ENCODE measurements at places on chromosomes 4 and X.
A peak's percentile ranks its signal among the peaks of the same experiment; 100 is the strongest.

DNA sequence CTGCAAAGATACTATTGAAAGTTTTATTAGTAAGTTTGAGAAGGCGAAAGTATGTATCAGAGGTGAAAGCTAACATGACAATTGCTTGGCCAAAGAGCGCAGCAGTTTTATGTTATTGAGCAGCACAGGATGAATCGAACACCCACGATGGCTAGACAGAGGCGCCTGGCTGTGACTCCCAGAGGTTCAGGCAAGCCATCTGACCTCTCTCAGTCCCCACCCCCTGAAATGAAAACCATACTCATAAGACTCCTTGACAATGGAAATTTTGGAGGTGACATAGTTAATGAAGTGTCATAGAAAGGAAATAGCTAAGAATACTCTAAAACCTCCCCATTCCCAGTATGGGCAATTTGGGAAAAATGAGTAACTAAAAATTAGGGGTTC lies 70.6 kb downstream of the MGST2 start:
- peaks cover 3% of the 10 kb centered on the region for H3K36me3 ChIP-seq
- peak overlapping the region; percentile 95 for H3K27ac ChIP-seq
- peaks cover 52% of the 10 kb centered on the region for H3K4me1 ChIP-seq
- H3K27me3 ChIP-seq: peaks cover 9% of the 10 kb centered on the region

DNA sequence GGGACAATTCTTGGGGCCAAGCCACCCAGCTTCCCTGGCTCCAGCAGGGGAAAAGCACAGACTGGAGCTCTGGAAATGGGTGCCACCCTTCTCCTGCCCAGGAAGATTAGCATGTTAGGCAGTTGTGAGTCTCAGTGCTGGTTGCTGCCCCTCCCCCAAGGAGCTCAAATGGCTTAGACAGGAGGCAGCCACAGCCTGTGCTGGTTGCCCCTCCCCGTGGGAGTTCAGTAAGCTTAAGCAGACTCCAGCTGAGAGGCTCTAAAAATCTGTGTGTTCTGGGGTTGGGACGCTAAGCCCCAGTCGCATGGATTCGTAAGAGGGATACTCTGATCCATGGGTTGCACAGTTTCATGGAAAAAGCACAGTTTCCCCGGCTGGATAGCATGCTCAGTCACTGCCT lies 92.7 kb upstream of the NDST3 start:
- H3K27me3 ChIP-seq: peaks cover 5% of the 10 kb centered on the region
- H3K27ac ChIP-seq: no peak overlapping the region
- peaks cover 5% of the 10 kb centered on the region for H3K36me3 ChIP-seq
- DNase-seq: no peak
- no peak overlapping the region for H3K4me3 ChIP-seq
- H3K4me1 ChIP-seq: no peaks in the 10 kb centered on the region

DNA sequence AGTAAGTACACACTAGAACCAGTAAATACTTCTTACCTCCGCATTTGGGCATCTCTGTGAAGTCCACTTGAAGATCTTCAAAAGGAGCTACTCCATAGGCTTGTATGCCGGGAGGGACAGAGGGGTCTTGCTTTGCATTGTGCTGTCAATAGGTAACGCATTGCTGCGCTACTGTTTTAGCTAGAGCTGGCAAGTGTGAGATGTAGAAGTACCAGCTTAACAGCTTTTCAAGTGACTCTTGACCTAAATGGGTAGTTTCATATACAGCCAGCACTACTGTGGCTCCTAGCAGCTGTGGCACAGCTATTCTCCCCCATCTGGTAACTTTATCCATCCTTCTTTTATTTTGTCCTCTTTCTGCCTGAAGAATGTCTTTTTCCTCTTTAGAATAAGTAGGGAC lies 205.3 kb upstream of the KLF8 start:
- no peaks in the 10 kb centered on the region for H3K4me1 ChIP-seq
- no peak overlapping the region for H3K4me3 ChIP-seq
- no peak overlapping the region for H3K27ac ChIP-seq
- H3K36me3 ChIP-seq: peaks cover 4% of the 10 kb centered on the region
- DNase-seq: no peak

GRCh38 chr4:126182786-126183185 lies 868.0 kb downstream of the FAT4 start:
- H3K4me3 ChIP-seq: no peak overlapping the region
- H3K4me1 ChIP-seq: no peaks in the 10 kb centered on the region
- no peaks in the 10 kb centered on the region for H3K27me3 ChIP-seq
- DNase-seq: no peak
- no peaks in the 10 kb centered on the region for H3K36me3 ChIP-seq

DNA sequence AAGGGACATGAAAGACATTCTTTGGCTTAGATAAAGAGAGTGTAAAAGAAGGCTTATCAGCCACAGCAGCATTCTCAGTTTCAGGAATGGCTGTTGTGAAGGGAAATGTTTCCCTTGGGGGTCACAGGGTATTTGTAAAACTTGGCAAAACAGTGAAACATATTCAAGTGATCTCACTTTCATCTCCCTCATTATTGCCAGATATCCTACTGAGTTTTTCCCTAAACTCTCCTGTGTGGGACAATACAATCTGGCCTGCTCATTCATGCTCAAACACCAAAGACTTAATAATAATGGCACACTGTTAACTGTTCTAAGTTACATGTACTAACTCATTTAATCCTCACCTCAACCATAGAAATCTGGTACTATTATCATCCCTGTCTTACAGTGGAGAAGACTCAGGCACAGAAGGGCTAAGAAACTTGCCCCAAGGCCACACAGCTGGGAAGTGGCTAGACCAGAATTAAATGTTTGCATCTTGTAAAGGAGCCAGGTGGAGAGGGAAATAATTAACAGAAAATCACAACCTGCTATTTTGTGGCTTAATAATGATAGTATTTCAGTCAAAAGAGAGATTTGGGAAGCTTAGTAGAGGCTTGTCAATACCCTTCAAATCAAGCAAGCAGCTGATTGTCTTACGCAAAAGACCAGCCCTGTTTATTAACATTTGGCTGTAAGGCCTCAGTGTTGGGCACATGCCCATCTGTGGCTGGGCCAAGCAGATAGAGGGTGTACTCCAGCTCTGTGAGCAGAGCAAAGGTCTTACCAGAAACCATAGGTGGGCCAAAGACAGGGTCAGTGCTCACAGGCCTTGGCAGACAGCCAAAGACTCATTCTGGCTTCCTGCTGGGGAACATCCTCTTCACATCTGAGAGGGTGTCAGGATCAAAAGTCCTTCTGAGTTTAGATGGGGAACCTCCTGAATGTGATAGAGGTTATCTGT lies 17.3 kb downstream of the SMPX start:
- no peak for DNase-seq
- H3K4me3 ChIP-seq: no peak overlapping the region
- H3K27ac ChIP-seq: no peak overlapping the region
- no peaks in the 10 kb centered on the region for H3K36me3 ChIP-seq

GRCh38 chrX:139204898-139205667 lies 325.5 kb upstream of the F9 start:
- H3K36me3 ChIP-seq: no peaks in the 10 kb centered on the region
- peak; percentile 64 for DNase-seq
- peak overlapping the region; percentile 81 for H3K27ac ChIP-seq
- H3K4me1 ChIP-seq: peaks cover 14% of the 10 kb centered on the region

GRCh38 chr4:56048702-56049431 lies 100.1 kb downstream of the CEP135 start:
- H3K4me1 ChIP-seq: peaks cover 7% of the 10 kb centered on the region
- H3K4me3 ChIP-seq: peak overlapping the region; percentile 91
- DNase-seq: peak; percentile 76

- no peak overlapping the region for H3K27ac ChIP-seq
- no peaks in the 10 kb centered on the region for H3K4me1 ChIP-seq
- no peak for DNase-seq
- no peaks in the 10 kb centered on the region for H3K36me3 ChIP-seq
- H3K27me3 ChIP-seq: no peaks in the 10 kb centered on the region
- no peak overlapping the region for H3K4me3 ChIP-seq
These were observed 114.7 kb downstream of the COX18 start for GRCh38 chr4:72954811-72955210.

- H3K27me3 ChIP-seq: no peaks in the 10 kb centered on the region
- no peak overlapping the region for H3K4me3 ChIP-seq
- no peaks in the 10 kb centered on the region for H3K4me1 ChIP-seq
- no peaks in the 10 kb centered on the region for H3K36me3 ChIP-seq
- no peak overlapping the region for H3K27ac ChIP-seq
- DNase-seq: no peak
These were observed 27.0 kb downstream of the SMIM43 start for GRCh38 chr4:121737846-121738554.

DNA sequence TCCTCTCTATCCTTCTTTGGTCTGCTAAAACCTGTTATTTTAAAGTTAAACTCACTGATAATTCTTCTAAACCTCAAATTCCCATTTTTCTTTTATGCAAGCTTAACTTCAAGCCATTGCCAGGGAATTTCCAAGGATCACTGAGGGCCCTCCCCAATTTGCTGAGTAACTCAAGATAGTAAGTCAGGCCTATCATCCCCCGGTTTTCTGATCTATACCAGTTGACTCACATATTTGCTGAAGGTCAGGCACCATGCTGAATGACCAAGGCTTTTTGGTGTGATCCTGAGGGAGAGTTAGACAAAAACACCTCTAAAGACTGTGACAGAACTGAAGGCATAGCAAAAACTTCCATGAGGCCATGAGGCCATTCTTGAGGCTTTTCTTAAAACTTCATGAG lies 1301.9 kb downstream of the PCDH7 start:
- H3K27ac ChIP-seq: no peak overlapping the region
- H3K27me3 ChIP-seq: no peaks in the 10 kb centered on the region
- no peak overlapping the region for H3K4me3 ChIP-seq
- peaks cover 16% of the 10 kb centered on the region for H3K4me1 ChIP-seq

DNA sequence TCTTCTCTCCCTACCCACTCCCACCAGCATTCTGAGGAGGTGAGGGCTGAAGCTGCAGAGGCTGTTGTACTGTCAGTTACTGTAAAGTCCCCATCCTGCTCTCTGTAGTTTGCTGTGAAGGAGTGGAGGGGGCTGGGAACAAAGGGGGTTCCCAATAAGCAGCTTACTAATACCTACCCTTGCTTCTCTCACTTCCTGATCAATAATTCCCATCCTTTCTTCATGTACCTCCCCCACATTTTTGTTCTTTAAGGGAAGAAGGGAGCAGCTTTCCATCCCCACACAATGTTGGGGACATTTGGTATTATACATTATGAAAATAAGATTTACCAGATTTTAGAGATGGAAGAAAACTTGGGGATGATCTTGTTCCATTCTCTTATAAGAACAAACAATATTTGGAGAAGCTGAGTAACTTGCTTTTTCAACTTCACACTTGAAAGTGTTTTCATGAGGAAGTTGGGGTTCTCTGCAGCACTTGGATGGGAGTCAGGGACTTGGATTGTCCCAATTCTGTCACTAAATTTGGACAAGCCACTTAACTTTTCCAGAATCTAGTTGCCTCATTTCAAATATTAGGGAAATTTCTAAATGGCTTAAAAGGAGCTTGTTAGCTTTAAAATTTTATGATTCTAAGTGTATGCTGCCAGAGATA lies 5.4 kb downstream of the TBC1D1 start:
- H3K27me3 ChIP-seq: peaks cover 6% of the 10 kb centered on the region
- DNase-seq: no peak
- peaks cover 4% of the 10 kb centered on the region for H3K4me1 ChIP-seq
- no peak overlapping the region for H3K4me3 ChIP-seq
- no peak overlapping the region for H3K27ac ChIP-seq

- H3K4me1 ChIP-seq: no peaks in the 10 kb centered on the region
- H3K4me3 ChIP-seq: no peak overlapping the region
- no peaks in the 10 kb centered on the region for H3K36me3 ChIP-seq
- DNase-seq: no peak
These were observed 15.2 kb upstream of the CXCL6 start for GRCh38 chr4:73821325-73821724.

- no peaks in the 10 kb centered on the region for H3K36me3 ChIP-seq
- H3K27me3 ChIP-seq: no peaks in the 10 kb centered on the region
- H3K4me3 ChIP-seq: no peak overlapping the region
- no peak overlapping the region for H3K27ac ChIP-seq
- no peak for DNase-seq
These were observed 11.2 kb upstream of the ALB start for GRCh38 chr4:73392936-73393335.

GRCh38 chr4:23232987-23233386 lies 540.2 kb downstream of the GBA3 start:
- no peak overlapping the region for H3K4me3 ChIP-seq
- no peaks in the 10 kb centered on the region for H3K27me3 ChIP-seq
- no peak overlapping the region for H3K27ac ChIP-seq
- DNase-seq: no peak
- no peaks in the 10 kb centered on the region for H3K36me3 ChIP-seq

DNA sequence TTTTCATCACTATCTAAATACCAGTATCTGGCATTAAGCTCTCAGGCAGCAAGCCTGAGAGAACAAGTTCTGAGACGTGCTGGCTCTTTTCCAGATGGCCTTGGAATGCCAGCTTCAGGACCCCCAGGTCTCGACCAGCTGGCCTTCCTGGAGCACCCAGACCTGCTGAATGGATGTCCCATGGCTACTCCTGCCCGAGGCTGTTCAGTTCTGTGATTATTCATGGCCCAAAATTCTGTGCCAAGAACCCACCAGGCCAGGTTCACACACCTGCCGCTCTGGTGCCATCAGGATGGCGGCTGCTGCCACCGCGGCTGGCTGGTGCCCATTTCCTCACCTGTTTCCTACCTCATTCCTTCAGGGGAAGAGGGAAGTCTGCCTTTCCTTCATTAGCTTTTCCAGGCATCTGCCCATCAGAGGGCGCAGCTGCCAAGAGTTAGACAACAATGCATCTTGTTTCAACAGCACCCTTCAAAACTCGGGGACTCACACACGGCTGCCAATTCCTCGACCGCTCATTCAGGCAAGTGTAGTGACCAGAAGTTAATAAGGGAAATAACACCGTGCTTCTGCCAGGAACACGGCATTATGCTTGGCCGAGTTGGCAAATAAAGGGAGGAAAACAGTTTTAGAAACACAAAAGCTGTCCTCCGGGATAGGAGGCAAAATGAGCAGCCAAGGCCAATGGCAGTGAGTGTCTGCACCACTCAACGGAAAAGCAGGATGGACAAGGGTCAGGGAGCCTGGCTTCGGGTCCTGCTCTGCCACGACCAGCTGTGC lies 173.8 kb downstream of the NSUN7 start:
- peaks cover 24% of the 10 kb centered on the region for H3K36me3 ChIP-seq
- no peak for DNase-seq
- H3K27me3 ChIP-seq: peaks cover 11% of the 10 kb centered on the region
- no peak overlapping the region for H3K27ac ChIP-seq

GRCh38 chr4:154416190-154416547 lies 75.4 kb downstream of the DCHS2 start:
- no peaks in the 10 kb centered on the region for H3K36me3 ChIP-seq
- H3K27ac ChIP-seq: no peak overlapping the region
- DNase-seq: peak; percentile 55
- H3K4me3 ChIP-seq: peak overlapping the region; percentile 95
- peaks cover 4% of the 10 kb centered on the region for H3K4me1 ChIP-seq
- peaks cover 6% of the 10 kb centered on the region for H3K27me3 ChIP-seq

GRCh38 chr4:25466966-25467697 lies 90.1 kb downstream of the ANAPC4 start:
- no peak overlapping the region for H3K4me3 ChIP-seq
- peaks cover 4% of the 10 kb centered on the region for H3K4me1 ChIP-seq
- DNase-seq: no peak
- H3K36me3 ChIP-seq: no peaks in the 10 kb centered on the region
- peak overlapping the region; percentile 15 for H3K27ac ChIP-seq
